Central memory CD8-positive, alpha-beta T cell (primary cell): ENCODE measurements at places on chromosomes 16 and 17.

- DNase-seq = no peak
These were observed 4.7 kb downstream of the PPP1R1B start for GRCh38 chr17:39631403-39631802.

GRCh38 chr16:57757326-57757786 lies 21.8 kb downstream of the KATNB1 start:
- peak; percentile 95 for DNase-seq

DNA sequence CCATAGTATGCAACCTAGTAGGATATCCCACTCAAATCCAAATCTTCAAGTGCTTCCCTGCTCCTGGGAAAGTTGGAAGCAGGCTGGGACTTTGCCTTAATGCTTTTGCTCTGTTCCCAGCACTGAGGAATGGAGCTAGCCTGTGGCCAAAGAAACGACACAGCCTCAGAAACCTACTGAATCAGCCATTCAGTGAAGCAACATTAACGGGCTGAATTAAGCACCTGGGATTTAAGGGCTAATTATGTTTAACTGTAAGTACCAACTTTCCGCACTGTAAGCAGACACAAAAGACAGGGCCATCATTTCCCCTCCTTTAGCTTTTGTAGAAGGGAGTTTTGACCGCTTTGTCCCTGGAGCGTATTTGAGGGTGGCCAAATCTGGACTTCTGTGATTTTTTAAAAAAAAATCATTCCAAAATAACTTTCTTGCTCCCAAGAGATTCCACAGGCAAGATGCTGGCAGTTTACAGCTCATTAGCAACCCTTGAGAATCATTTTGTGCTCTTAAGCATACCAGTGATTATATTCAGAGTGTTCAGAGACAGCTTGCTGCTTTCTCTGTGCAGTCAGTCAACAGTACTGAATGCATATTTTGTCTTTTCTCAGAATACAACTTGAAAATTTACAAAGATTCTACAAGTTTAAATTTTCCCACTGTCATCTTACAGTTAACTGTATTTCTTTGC lies 17.6 kb upstream of the NOL11 start:
- DNase-seq = no peak

DNA sequence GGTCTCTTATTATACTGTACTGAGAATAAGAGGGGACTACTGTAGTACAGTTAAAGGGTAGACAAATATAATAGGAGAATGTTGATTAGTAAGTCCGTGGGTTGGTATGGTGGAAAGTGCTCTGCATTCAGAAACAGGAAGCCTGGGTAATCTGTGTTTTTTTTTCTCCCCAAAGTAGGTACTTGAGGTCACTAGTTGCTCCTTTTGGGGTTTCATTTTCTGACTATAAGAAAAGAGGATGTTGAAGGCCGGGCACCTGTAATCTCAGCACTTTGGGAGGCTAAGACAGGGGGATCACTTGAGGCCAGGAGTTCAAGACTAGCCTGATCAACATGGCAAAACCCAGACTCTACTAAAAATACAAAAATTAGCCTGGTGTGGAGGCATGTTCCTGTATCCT lies 42.0 kb upstream of the MMD start:
- DNase-seq = no peak

DNA sequence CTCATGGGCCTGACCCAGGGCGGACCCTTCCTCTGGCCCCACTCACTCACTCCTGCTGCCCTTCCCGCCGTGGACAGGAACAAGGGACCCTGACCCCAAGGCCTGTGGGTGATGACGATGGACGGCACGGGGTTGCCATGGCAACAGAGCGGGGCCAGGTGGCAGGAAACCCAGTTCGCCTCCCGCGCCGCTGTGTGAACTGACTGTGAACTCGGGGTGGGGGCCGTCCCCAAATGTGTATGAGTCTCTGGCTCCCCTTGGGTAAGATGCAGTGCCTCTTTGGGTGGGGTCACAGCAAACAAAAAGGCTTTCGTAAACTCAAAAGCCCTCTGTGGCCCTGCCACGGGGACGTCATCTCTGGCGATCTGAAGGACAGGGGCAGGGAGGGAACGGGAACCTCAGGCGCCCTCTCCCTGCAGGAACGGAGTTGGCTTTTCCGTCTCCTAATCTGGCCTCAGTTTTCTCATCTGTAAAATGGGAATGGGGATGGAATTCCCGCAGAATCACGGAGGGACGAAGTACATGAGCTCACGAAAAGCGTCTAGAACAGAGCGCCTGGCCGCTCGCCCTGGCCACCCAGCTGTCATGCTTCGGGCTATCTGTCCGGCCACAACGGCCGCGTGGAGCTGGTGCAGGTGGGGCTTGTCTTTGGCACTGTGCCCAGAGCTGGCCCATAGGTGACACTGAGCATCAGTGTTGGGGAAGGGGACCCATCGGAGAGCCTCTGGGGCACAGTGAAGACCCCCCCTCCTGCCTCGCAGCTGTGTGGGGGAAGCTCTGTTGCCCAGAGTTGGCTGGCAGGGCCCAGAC lies 44.9 kb upstream of the PABPN1L start:
- DNase-seq = no peak

- no peak for DNase-seq
These were observed 25.0 kb downstream of the WIPI1 start for GRCh38 chr17:68432086-68432864.

DNA sequence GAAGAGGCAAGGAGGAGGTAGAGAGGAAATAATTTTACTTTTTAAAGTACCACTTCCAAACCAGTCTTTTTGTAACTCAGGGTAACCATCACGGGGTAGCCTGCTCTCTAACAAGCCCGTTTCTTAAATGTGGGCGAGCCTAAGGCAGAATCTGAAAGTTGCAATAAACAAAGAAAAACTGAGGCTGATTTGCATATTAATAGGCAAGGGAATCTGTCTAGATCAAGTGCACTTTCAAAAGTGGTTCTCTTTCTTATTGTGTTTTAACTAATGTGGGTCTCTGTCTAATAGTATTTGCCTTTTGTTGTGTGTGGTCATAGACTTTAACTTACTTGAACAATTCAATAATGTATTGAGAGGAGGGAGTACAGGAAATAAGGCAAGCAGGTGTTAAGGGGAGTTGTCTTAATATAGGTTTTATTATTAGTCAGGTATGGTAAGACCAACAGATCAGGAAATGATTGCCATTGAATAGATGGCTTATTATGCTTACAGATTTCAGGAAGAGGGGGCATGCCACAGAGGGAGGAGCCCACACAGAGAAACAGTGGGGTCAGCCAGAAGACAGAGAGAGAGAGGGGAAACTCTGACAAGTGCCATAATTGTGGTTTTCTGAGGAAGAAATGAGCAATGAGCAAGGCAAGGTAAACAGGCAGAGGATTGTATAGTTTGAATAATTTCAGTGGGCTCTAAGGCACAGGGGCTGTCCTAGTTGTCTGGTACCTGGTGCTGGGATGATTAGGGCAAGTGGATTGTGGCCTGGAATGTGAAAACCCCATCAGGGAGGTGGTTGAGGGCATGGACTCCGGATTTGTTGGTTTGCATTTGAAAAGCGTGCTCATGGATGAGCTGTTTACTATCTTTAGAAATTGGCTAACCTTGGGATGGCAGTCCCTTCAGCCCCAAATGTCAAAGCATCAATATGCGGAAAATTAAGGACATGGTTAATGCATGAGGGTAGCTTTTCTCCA lies 237.2 kb downstream of the TOX3 start:
- DNase-seq = no peak

DNA sequence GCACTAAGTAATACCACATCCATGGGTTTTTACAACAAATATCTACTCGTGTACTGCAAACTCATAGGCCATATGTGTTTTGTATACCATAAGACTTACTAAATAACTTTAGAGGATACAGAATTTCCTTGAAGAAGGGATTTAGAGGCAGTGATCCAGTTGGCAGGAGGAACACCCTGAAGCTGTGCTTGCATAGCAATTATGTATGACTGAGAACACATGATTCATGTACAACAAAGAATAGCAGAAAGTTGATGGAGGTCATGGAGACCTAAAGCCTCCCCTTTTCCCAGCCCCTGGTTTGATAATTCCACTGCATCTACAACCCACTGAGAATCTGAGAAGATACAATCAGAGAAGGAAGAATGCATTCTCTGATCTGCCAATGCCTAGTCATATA lies 83.8 kb upstream of the PMFBP1 start:
- no peak for DNase-seq

DNA sequence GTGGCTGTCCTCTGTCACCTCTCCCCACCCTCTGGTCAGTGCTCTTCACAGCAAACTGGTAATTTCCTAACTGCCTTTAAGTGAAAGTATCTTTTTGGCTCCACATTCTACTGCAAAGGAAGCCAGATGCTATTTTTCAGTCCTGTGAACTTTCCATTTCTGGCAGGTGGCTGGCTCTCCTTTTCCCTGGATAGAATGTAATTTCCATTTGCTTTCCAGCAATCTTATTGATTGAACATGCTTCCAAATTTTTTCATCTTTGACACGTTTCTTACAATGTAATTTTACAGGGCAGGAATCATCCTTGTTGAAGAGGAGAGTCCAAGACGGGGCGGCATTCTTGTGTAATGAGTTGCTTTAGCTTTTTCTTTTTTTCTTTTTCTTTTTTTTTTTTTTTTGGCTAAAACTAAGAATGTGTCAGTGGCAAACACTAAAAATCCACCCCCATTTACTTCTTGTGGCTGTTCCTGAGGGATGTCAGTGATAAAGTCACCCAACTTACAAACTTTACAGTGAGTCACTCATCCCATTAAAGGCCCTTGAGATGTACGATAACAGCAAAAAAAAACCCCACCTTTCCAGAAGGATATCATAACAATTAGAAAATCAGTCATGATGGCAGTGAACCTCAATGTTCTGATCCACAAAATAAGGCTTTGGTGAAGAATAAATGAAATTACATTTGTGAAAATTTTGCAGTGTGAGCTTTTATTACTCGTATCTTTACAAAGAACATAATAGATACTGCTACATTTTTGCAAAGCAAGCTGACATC lies 29.4 kb upstream of the PRKCA start:
- DNase-seq = no peak

GRCh38 chr17:81794509-81794908 lies 9.4 kb upstream of the GCGR start:
- no peak for DNase-seq

DNA sequence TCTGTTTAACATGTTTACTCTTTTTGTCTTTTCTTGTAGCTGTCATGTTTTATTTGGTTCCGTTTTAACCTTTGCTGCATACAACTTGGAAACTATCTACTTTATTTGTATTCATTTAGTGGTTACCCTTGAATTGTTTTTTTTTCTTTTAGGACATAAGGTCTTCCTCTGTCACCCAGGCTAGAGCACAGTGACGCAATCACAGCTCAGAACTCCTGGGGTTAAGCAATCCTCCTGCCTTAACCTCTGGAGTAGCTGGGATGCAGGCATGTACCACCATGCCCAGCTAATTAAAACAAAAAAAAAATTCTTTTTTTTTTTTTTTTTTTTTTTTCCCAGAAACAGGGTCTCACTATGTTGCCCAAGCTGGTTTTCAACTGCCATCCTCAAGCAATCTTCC lies 29.8 kb upstream of the USP43 start:
- no peak for DNase-seq

DNA sequence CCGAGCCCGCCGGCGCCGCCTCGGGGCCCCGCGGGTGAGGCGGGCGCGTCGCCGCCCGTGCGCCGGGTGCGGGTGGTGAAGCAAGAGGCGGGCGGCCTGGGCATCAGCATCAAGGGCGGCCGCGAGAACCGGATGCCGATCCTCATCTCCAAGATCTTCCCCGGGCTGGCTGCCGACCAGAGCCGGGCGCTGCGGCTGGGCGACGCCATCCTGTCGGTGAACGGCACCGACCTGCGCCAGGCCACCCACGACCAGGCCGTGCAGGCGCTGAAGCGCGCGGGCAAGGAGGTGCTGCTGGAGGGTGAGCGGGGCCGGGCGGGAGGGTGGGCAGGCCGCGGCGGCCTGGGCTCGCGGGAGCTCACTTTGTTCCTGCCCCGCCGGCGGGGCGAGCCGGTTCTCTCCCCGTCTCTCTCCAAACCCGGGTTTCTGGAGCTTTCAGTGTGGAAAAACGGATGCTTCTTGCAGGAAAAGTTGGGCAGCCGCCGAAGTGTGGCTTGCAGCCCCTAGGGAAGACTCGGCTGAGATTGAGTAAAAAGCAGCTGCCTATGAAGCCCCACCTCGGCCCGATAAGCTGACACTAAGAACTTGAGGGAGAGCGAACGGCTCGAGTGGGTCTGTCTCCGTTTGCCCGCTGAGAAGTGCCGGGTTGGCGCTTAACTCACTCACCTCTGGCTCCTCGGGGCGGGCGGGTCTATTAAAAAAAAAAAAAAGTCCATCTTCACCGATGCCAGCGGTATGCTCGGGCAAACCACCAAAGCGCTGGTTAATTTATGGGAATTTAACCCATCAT lies 677 bp downstream of the SNTB2 start:
- DNase-seq = peak; percentile 35

DNA sequence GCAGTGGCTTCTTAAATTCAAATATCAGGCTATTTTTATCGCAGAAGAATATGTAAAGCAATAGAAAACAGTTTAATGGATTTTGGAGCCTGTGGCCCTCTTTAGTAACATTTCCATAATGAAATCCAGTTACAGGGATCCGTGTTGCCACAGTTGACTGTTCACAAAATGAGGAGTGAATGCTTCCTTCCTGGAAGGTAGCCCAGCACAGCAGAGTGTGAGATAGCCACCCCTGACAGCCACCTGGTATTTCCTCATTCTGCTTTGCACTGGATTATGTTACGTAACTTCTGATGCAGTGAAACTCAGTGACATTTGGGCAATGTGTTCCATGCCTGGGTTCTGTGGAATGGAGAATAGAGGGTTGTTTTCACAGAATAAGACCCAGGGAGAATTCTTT lies 517.2 kb downstream of the RBFOX1 start:
- DNase-seq = no peak

- no peak for DNase-seq
These were observed 191.9 kb downstream of the SLC39A11 start for GRCh38 chr17:72900654-72900971.

DNA sequence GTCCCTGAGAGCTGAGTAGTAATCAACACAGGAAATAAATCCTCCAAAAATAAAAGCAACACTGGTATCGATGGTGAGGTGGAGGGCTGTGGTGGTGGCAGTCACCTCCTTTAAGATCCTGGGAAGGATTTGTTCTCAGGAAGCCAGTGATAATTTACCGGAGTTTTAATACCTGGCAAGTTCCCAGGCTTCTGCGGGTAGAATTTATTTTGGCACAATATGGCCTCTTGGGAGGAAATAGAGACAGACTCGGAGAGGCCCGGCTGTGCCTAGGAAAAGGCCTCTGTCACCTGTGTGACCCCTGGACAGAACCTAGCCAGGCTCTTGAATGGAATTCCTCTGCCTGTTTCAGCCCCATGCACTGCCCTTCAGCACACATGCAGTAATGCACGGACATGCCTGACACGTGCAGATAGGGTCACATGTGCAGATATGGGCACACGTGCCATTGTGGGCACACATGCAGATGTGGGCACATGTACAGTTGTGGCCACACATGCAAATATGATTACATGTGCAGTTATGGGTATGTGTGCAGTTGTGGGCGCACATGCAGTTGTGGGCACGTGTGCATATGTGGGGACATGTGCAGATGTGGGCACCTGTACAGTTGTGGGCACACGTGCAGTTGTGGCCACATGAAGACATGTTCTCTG lies 33.5 kb downstream of the MGAT5B start:
- DNase-seq = no peak
